SK-N-MC (cell line): ENCODE measurements at places on chromosomes 7 and 10.
A peak's percentile ranks its signal among the peaks of the same experiment; 100 is the strongest.

GRCh38 chr10:94292434-94293090 is 70.2 kb downstream of the NOC3L start:
- peak; percentile 39 for DNase-seq

- no peak for DNase-seq
Observed at GRCh38 chr10:49319206-49319605, 20.2 kb downstream of the C10orf71 start.

DNA sequence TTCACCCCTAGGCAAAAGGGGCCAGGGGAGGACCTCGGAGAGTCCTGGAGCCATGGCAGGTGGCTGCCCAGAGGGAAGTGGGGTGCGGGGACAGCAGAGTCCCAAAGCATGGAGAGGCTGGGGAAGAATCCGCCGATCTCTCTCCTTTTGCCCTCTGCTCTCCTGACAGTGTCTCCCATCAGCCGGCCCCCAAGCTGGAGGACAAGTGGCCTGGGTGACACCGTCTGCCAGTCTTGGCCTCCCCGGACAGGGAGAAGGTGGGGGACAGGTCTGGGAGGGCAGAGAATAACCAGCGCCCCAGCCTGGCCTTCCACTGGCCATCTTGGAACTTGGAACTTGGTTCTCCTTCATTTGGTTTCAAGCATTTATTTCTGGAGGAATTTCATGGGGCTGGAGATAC is 77.9 kb downstream of the CAMK1D start:
- DNase-seq = no peak

GRCh38 chr10:106997721-106998120 is 166.8 kb downstream of the SORCS1 start:
- no peak for DNase-seq

GRCh38 chr7:26777385-26777784 is 87.0 kb downstream of the SKAP2 start:
- no peak for DNase-seq

DNA sequence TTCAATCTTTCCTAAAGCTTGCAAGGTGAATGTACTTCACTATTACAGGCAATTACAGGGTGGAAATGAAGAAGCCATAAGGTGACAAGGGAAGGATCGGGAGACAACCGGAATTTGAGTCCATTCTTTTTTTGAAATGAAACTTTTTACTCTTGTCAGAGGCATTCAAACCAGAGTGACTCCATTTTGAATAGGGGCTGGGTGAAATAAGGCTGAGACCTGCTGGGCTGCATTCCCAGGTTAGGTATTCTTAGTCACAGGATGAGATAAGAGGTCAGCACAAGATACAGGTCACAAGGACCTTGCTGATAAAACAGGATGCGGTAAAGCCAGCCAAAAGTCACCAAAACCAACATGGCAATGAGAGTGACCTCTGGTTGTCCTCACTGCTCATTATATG is 363.3 kb downstream of the TYW1 start:
- no peak for DNase-seq

DNA sequence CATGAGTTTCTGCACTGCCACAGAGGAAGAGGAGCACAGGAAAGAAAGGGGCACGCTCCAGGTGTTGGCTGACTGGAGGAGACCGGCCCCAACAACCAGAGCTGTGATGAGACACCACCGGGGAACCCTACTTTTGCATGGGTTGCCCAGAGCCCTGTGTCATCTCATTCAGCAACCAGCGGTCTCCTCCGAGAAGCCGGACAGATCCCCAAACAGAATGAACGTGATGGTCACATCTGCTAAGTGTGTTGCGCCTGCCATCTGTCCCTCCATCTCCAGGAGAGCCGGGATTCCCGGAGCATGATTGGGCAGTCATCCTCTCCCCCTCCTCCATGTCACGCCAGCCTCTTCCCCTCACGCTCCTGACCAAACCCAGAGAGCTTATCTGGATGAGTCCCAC is 22.9 kb downstream of the PARP12 start:
- DNase-seq = no peak

DNA sequence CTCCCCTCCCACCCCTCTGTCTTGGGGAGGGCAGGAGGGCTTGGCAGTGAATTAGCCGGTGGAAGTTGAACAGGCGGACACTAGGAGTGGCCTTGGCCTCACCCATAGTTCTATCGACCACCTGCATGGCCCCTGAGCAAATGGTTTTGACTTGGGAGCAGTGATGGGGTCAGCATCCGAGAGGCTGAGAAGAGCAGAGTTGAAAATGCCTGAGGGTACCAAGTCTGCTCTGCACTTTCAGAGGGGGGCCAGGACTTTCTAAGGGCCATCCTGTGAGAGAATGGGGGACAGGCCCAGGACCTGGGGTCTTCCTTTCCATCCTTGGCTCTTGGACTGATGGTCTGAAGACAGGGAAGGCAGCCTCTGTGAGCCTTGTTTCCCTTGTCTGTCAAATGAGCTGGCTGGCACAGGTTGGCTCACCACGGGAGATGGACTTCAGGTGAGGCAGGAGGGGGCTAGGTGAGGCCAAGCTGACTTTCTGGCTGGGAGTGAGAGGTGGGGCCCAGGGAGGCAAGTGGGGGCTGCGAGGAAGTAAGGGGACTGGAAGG is 29.4 kb downstream of the CDH23 start:
- no peak for DNase-seq

DNA sequence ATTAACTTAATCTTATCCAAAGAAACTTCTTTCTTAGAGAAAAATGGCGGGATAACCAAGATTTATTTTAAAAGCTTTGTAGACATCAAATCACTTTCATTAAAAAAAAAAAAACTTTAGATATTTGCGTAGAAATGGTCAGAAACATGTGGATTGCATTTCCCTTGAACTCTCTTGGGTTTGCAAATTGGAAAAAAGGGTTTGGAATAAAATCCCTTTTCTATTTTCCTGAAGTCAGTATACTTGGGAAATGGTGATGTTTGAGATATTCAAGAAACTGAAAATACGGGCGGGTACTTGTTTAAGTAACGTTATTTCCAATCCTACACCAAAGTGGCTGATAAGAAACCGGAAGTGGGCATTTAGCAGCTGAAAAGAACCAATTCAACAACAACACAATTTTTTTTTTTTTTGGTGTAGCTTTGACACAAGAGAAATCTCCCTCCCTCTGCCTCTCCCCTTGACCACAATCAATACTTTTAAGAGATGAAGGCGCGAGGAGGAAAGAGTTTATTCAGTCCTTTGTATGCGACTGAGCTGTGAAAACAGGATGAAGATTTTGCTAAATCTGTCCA is 13.7 kb upstream of the GFRA1 start:
- DNase-seq = no peak

GRCh38 chr7:130356876-130357611 is 12.4 kb downstream of the CPA5 start:
- no peak for DNase-seq
